ENCODE measurements at places on chromosomes 11 and 22.

GRCh38 chr22:24953384-24954113 is 1.0 kb downstream of the KIAA1671 start:
- no peak for DNase-seq

DNA sequence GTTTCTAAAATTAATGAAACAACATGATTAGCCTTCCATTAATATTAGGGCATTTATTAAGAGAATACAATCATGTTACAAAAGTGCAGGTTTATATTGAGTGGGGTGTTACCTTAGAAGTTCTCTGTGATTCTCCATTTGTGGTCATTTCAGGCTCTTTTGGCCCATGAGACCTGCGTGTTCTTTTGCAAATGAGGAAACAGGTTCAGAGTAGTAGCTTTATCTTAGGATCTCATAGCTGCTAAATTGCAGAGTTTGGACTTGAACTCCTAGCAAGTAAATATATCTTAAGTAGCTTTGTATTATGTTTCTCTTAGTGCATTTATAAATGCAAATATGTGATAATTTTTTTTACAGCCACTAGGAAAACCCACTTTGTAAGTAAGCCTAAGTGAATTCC is 18.3 kb downstream of the FAR1 start:
- DNase-seq = no peak

DNA sequence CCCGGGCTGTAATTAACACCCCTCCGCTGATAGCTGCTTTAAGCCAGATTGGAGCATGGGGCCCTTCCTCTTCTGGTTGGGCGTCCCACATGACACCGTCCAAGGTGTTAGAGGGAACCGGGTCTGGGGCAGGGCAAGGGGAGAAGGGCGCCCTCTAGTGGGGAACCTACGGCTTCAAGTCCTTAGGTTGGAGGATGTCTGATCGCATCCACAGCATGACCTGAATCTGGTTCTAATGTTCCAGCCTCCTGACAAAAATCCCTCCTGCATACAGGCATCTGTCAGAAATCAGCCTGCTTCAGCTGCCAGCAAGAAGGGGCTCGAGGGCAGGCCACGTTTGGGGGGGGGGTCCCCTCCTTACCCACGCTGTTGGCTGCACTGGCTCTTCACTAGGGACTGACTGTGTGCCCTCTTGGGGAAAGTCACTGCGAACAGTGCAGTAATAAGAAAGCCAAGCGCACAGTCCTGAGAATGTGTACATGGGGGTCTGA is 94.2 kb upstream of the TBCEL start:
- DNase-seq = peak; percentile 51

GRCh38 chr22:38783095-38783615 is 10.8 kb downstream of the DNAL4 start:
- no peak for DNase-seq

DNA sequence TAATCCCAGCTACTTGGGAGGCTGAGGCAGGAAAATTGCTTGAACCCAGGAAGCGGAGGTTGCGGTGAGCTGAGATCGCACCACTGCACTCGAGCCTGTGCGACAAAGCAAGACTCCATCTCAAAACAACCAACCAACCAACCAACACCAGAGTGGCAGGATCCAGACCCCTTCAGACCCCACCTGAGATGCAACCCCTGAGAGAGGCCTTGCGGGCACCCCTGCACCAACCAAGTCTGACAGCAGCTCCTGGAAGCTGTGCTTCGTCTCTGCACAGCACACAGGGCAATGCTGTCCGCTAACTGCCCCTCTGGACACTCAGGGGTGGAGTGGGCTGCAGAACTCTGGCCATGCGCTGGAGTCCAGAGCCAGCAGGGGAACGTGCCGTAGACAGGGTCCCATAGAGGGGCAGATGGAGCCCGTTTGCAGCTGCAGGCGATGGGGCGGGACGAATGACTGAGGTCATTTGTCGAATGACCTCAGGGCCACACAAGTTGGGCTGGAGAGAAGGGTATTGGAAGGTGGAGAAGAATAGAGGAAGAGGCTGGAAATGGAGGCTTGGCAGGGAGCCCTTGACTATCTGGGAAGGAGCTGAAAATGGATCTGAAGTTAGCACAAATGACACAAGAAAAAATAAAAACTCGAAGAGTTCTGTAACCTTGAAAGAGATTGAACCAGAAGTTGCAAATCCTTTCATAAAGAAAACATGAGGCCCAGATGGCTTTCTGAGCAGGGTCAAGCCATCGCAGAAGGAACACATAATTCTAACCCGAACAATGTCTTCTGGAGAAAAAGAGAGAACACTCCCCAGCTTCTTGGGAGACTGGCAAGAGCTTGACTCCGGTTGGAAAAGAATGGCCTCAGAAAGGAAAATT is 199.7 kb downstream of the CTTN start:
- DNase-seq = no peak

DNA sequence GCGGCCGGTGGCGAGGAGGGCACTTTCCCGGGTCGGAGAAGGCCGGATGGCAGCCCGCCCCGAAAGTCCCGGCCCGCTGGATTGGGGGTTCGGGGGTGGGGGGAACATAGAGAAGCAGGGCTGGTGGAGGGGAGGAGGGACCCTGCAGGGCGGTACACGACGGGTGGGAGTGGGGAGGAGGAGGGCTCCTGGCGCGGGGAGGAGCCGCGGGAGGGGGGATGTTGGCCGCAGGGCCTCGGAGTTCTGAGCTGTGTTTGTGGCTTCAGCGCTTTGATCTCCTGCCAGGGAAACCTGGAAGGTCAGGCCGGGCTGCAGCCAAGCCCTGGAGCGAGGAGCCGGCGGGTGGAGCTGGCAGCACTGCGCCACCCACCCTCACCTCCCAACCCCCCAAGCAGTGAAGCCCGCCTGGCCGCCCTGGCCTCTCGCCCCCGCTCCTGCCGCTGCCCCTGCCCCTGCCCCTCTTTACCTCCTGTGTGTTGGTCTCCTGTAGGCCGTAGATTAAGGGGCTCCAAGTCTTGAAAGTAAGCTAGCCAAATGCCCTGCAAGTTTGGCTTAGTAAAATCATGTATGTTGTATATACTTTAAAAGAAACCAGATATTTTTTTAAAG is 30.9 kb downstream of the C22orf31 start:
- no peak for DNase-seq

DNA sequence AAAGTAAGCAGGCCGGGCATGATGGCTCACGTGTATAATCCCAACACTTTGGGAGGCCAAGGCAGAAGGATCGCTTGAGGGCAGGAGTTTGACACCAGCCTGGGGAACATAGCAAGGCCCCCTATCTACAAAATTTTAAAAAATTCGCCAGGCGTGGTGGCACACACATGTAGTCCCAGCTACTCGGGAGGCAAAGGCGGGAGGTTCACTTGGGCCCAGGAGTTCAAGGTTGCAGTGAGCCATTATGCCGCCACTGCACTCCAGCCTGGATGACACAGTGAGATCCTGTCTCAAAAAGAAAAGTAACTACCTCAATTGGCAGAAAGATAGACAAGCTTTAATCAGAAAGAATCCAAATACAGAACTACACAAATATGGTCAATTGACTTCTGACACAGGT is 31.0 kb downstream of the CADM1 start:
- DNase-seq = no peak

GRCh38 chr11:93727985-93728791 is 13.1 kb downstream of the TAF1D start:
- no peak for DNase-seq

GRCh38 chr22:32796865-32797573 is 4.5 kb upstream of the TIMP3 start:
- no peak for DNase-seq

DNA sequence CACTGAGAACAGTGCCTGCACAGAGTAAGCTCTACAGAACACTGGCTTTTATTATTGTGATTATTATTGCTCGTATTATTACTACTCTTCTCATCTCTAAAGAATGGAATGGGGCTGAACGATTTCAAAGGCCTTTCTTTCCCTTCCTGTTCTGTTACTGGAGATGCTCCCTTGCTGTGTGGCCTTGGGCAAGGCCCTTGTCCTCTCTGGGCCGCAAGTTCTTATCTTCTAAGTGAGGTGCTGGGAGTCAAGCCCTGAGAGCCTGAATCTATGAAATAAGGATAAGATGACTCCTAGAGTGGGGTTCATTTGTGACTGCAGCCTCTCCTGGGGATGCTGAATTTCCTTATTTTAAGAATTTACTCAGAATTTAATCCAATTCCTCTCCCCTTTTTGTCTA is 113.5 kb downstream of the FBXO7 start:
- DNase-seq = no peak

- no peak for DNase-seq
These were observed 21.7 kb downstream of the WNT11 start for GRCh38 chr11:76184551-76184993.

GRCh38 chr11:122138744-122139594 is 23.0 kb upstream of the BLID start:
- no peak for DNase-seq

GRCh38 chr11:45851228-45851627 is 4.0 kb downstream of the CRY2 start:
- no peak for DNase-seq

DNA sequence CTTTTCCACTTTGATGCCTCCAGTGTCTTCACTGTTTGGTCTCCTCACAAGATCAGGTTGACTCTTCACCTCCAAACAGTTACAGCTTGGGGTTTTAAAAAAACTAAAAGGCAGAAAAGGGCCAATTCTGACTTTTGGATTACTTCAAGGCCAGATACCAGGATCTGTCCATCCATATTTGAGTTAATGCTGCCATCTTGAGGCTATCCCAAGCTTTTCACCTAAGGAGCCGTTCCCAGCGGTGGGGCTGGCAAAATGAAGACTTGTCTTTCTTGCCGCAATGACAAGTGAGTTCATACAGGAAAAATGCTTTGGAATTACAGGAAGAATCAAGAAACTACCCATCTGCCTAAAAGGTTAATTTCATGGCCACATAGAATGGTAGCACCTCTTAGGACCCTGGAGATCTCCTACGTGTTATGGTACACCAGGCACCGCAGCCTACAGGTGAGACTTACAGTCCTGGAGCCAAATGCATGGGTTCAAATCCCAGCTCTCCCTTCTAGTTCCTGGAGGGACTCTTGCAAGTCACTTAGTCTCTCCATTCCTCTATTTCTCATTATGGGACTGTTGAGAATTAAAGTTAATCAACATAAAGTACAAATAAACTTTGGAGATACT is 6.0 kb upstream of the OR5B21 start:
- DNase-seq = no peak

DNA sequence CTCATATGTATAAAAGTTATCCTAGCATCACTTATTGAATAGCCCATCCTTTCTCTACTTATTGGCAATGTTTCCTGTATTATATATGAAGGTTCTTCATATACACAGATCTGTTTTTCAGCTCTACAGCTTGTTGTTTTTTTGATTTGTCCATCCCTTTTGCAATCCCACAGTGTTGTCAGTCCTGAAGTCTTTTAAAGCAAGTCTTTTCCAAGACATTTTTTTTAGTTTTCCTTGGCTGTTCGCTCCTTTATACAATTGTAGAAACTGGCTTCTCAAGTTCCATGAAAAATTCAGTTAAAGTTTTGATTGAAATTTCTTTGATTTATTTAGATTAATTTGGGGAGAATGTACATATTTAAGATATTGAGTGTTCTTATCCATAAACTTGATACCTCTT is 295.3 kb upstream of the SORL1-AS1 start:
- no peak for DNase-seq

DNA sequence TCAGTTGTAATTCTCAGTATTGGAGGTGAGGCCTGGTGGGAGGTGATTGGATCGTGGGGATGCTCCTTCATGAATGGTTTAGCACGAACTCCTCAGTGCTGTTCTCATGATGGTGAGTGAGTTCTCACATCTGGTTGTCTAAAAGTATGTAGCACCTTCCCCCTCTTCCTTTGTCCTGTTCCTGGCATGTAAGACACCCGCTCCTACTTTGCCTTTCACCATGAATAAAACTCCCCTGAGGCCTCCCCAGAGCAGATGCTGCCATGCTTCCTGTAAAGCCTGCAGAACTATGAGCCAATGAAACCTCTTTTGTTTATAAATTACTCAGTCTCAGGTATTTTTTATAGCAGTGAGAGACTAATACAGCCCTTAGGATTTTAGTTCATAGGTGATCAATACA is 191.5 kb downstream of the MAML2 start:
- DNase-seq = no peak

- no peak for DNase-seq
These were observed 304.0 kb upstream of the ANO3 start for GRCh38 chr11:26027887-26028286.

DNA sequence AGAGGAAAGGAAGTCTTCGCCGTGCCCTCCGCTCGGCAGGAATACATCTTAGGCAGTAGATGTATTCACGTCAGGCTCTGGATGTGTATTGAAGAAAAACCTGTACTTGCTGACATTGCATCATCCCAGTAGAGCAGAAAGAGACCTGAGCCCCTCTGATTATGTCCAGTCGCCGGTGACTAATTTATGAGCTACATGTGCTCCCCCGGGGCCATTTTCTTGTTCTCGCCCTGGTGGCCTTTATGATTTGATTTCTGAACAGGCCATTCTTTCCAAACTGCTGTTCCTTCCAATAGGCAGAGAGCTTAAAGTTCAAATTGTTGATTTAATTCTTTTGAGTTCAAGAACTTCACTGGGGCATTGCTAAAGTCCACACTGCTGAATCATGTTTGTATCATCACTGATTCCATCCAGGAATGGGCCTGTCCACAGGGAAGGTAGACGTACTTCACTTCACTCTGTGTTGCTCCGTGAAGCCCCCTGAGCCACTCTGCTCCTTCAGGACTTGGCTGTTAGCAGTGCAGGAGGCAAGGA is 137.3 kb upstream of the RASSF10 start:
- DNase-seq = no peak

- no peak for DNase-seq
These were observed 100.7 kb downstream of the CELSR1 start for GRCh38 chr22:46436595-46437175.

DNA sequence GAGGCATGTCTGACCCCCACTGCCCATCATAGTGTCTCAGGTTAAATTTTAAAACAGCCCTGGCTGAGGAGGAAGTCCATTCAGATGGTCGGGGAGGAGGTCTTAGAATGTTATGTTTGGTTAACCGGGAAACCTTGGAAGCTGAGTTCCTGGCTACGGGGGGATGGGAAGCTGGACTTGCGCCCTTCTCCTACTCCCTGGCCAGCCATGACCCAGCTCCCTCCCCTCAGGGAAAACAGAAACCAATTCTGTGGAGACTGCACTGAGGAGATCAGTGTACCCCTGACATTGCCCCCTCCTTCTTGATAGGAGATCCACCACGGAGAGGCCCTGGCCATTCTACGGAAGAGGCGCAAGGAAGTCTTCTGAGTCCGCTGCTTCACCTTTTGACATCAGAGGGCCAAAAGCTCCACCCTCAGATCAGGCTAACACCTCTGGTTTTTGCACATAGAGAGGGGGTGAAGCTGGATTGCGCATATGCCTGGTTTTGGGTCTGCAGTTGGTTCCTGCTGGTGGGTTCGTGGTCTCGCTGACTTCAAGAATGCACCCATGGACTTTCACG is 2.7 kb upstream of the KRTAP5-9 start:
- DNase-seq = no peak
